ENCODE measurements at places on chromosomes 3 and 15. TPM values are rescaled to one million over a fixed set of nuclear protein-coding genes. Genes with fewer than 3 reads are reported as not detected.

Gene GPR176
- 35.4 TPM for total RNA-seq

DNA sequence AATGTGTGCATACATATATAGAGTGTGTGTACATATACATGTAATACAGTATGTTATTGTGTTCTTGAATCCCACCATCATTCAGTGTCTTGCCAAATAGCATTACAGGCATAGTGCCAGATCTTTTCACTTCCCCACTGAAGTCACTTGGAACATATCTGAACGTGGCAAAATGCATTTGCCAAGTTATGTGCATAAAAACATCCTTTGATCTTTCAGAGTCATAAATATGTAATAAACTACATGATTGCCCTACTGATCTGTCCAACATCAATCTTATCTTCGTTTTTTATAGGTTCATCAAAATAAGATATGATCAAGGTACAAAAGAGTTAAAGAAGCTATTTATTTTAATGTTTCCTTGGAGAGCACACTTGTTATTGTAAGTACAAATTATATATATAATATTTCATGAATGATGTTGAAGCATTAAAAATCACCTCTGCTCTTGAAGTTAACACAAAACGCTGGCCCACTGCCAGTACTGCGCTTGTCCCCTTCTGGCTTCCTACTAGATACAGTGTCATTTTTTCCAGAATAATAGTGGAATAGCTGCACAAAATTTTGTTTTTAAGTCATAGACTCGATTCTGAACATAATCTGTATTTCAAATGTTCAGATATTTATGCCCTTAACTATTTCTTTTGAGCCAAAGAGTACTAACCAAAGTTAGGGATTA is 549.5 kb upstream of the ARRDC4 start:
- no peak for DNase-seq

DNA sequence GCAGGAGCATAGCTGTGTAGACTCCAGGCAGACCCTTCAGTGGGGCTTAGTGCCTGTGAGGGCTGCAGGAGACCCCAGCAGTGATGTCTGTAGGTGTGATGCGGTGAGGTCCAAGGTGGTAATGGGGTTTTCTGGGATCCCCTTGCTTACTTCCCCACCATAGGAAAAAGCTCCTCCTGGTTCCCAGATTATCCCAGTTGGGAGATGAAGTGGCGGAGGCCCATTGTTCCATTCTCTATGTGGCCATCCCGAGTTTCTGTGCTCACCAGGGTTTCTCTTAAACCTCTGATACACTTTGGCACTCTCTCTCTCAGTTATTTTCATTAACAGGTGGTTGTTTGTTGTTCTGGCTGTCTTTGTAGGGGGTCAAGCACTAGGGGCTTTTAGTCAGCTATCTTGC is 146.7 kb upstream of the IGF1R start:
- no peak for DNase-seq

Gene USP13
- 10.3 TPM for total RNA-seq

Gene SAMMSON
- total RNA-seq, result not detected

DNA sequence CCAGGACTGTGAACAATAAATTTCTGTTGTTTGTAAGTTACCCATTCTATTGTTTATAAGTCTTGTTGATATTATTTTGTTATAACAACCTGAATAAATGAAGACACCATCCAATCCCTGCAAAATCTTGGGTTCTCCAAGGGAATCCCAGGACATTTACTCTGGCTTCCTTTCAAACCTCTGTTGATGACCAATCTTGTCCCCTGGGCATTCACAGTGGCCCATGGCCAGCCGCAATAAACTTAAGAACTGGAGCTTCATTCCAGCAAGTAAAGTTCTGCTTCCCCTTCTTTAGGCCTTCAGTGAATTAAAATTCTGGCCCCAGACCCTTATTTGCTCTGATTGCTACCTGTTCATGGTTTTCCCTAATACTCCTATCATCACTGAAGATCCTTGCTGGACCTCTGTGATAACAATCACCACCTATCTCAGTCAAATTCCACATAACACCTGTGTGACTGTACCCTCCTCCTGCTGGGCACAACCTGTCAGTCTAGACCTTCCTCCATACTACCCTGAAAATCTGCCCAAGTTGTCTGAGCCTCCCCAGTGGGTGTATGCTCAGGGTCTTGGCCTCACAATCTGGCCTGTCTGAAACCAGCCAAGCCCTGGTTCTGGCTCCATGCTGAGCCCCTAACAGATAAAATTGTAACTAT is 153.1 kb downstream of the SEMA6D start:
- no peak for DNase-seq

Gene BLOC1S6
- total RNA-seq, result 53.7 TPM

GRCh38 chr3:137820366-137820765 is 56.3 kb downstream of the SOX14 start:
- DNase-seq, result no peak

DNA sequence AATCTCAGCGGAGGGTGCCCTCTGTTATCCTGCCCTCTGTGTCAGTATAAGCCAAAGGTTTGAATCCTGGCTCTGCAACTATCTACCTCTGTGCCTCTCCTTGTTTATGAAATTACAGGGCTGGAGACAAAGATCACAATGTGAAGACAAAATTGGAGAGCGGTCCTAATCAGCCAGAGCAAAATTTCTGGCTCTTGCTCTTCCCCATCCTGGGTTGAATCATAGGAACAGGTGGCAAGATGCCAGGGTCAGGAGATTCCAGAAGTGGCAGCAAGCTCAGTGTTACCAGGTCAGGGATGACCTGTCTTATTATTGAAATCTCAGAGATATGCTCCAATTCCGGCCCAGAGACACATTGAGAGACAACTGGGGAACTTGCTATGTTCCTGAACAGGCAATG is 2.3 kb upstream of the CCR2 start:
- no peak for DNase-seq

DNA sequence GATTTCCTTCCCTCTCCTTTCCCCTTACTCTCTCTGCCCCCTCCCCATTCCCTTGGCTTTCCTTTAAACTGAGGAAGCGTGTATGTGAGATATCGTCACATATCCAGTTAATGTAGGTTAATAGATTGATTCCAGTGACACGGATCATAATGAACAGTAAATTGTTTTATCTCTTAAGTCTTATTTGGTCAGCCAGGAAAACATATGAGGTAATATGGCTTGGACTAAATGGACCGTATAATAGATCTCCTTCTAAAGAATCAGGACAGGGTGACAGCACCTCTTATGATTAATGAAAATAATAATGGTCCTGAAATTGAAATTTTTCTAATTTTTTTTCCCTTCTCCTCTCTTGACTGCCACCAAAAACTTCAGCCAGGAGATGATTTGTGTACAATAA is 779.8 kb upstream of the NR2F2 start:
- no peak for DNase-seq

Gene SLC6A11
- total RNA-seq, result not detected

DNA sequence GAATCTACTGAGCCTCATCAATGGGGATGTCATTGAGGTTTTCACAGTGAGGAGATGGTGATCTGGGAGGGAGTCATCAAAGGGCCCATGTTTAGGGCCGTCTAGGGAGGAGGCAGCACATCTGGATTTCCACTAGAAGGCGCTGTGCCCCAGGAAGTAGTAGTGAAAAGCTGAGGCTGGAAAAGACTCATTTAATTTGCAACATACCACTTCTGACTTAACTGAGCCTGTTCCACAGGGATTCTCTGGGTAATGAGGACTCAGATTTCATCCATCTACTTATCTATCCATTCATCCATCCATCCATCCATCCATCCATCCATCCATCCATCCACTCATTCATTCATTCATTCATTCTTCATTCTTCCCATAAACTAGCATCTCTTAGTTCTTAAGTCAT is 17.4 kb upstream of the SHF start:
- DNase-seq, result peak; percentile 20

DNA sequence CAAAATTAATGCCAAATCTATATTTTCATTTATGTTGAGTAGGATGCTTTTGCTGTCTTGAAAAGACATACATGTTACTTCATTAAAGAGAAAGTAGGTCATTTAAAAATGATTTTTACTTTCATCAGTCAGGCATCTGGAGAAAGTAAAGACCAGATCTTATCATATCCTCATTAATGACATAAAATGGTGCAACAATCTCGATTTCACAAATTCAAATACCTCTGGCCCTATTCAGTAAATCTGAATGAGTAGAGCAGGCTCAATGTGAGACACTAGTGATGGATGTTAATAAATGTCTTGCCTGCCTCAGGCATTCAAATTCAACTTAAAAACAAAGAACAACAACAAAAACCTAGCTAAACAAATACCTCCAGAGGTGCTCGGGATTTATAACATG is 714.1 kb downstream of the NAALADL2 start:
- no peak for DNase-seq

- DNase-seq, result no peak
Observed at GRCh38 chr3:98885851-98886250, 15.6 kb downstream of the DCBLD2 start.

- no peak for DNase-seq
Observed at GRCh38 chr3:108106031-108106430, 15.2 kb upstream of the CD47 start.

- DNase-seq, result no peak
Observed at GRCh38 chr3:52073490-52073889, 17.1 kb upstream of the DUSP7 start.

DNA sequence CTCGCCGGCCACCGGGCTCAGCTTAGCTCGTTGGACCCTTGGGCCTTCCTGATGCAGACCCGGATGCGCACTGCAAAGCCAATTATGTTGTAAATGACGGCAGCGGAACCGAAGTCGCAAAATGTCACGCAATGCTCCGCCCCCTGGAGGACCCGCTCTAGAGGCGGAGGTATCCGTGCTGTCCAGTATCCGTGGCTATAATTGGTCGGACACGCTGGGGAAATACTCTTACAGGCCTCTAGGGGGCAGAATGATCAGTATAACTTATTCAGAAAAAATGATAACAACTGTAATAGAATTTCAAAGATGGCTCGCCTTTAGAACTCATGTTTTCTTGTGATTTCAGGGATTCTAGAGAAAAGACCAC is at the start of gene PRR23B:
PRR23B (minus strand) TSS at position 59 of the 367 bp plus-strand sequence. CDS start 265 bp downstream, outside the sequence.
- no peak for DNase-seq

- no peak for DNase-seq
Observed at GRCh38 chr15:59344311-59344710, 28.4 kb downstream of the MYO1E start.

Gene ALDH1A3
- total RNA-seq, result 79.9 TPM

GRCh38 chr3:46286947-46287565 is 44.8 kb downstream of the CCR3 start:
- DNase-seq, result no peak

DNA sequence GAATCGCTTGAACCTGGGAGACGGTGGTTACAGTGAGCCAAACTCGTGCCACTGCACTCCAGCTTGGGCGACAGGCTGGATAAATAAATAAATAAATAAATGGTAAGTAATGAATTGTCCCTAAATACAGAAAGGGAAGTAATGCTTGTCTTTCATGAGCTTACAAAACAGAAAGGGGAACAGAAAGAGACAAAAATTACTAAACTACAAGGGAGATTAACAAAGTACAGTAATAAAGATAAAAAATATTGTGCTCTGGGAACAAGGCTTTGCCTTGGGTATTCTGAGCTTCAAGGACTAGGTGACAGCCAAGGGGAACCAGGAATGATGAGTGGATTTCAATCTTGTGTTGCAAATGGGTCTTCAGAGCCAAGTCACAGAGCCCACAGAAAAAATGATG is 9.2 kb upstream of the HLTF start:
- no peak for DNase-seq

Gene DUSP7
- 25.9 TPM for total RNA-seq

GRCh38 chr3:24067483-24067882 is 122.4 kb downstream of the NR1D2 start:
- no peak for DNase-seq

DNA sequence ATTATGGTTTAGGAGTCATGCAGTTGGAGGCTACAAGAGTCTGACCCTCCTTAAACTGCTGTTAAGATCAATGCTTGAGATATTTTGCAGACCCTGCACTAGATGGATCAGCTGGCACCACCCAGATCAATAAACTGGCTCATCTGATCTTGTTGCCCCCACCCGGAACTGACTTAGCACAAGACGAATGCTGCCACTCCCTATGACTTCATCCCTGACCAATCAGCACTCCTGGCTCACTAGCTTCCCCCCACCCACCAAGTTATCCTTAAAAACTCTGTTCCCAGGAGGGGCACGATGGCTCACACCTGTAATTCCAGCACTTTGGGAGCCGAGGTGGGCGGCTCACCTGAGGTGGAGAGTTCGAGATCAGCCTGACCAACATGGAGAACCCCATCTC is 594.0 kb downstream of the NTRK3 start:
- DNase-seq, result no peak

DNA sequence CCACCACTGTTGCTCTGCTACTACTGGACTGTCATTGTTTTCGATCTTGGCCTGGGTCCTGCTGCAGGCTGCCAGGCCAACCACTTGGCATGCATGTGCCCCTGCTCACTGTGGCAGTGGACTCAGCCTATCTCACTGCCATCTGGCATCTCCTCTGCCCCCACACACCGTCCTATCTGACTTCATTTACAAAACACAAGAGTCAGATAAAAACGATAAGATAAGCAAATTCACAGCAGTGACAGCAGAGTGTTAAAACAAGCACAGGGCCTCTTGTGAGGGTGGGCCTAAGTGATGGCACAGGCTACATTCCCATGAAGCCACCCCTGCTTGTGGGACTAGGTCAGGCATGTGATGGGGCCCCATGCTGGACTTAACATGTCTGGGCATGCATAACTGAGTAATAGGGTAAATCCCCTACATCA is 68.1 kb downstream of the CRYGS start:
- DNase-seq, result no peak

Gene TJP1
- total RNA-seq, result 78.6 TPM

Gene CHRD
- total RNA-seq, result not detected

- no peak for DNase-seq
Observed at GRCh38 chr3:124826703-124827102, 60.5 kb downstream of the ITGB5 start.

Gene MAP2K1
- total RNA-seq, result 84.3 TPM

DNA sequence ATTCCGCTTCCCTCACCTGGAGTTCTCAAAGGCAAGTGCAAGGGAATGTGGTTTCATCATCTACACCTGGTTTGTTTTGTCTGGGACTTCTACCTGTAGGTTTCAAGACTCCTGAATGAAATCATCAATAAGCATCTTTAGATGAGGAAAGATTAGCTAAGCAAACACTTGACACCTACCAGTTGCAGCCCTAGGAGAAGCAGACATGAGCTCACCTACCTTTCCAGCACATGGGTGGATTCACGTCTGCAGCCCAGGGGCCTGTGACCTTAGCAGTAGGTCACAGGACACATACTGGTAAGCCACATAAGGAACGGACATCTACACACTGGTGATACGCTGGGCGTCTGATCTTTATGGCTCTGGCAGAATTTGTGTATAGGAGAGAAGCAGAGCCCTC is 26.7 kb downstream of the SLCO2A1 start:
- no peak for DNase-seq

Gene GADL1
- not detected for total RNA-seq

Gene HYPK
- 15.6 TPM for total RNA-seq
